Thymus (tissue), 14 donors: ENCODE measurements at places on chromosomes 2 and 18. TPM values are rescaled to one million over a fixed set of nuclear protein-coding genes. Genes with fewer than 3 reads are reported as not detected.

The IGFBP2 gene
- 189 TPM for total RNA-seq

The PIGN gene
- 13.5 TPM for total RNA-seq

The SPP2 gene
- 0.05 TPM for total RNA-seq

The SH3RF3 gene
- total RNA-seq: 3.2 TPM

The PLEKHH2 gene
- 0.66 TPM for total RNA-seq

DNA sequence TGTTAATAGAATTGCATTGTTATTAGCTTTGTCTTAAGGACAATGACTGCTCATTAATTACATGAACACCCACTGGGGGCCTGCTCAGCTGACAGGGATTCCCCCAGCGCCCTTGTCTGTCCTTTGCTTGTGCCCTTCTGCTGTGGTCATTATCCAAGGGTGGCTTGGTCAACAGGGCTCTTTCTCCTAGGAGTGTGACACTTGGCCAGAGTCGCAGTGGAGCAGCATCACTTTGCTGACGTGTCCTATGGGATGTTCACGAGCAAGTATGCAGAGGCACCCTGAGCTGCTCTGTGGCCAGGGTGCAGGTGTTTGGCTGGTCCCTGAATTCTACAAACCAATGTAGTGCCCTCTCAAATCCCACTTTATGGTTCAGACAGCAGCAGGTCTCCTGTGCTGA lies 46.0 kb downstream of the PTGR3 start:
- H3K36me3 ChIP-seq: no peaks in the 10 kb centered on the region
- DNase-seq: no peak
- H3K27ac ChIP-seq: no peak overlapping the region

DNA sequence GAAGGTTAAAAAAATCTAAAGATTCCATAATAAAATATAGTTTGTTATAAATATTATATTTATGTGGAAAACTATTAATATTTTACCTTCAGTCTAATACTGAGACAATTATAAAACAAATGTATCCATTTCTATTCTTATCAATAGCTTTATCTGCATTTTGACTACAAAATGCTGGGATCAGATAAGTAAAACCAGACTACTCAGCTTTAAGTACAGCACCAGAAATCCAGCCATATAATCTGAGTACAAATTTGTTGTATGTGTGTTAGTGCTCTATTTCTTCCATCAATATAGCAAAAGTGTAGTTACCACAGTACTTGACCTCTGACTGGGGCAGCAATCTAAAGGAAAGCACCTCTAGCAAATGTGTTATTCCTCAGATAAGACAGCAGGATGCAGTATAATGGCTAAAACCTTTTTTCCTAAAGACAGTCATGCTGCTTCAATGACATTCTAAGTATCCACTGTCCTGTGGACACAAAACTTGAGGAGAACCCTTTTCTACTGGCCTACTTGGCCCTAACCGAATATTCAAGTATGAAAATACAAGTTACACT lies 68.1 kb downstream of the OLA1 start:
- DNase-seq: no peak
- H3K27me3 ChIP-seq: no peaks in the 10 kb centered on the region
- no peak overlapping the region for H3K27ac ChIP-seq
- no peaks in the 10 kb centered on the region for H3K36me3 ChIP-seq
- no peak overlapping the region for H3K4me3 ChIP-seq
- H3K4me1 ChIP-seq: no peaks in the 10 kb centered on the region

DNA sequence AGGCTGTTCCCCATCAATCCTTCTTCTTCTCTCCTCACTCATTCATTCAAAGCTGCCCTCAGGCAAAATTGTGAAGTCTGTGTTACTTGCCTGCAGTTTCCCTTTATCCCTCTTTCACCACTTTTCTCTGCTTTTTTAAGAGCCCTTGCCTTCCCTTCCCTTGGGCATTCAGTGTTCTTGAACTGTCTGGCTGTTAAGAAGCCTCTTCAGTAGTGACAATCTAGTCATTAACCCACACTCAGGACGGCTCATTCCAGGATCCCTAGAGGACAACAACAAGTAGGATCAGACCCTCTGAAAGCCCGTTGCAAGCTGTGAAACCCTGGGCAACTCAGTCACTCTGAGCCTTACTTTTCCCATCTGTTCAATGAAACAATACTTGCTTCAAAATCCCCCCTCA lies 615.7 kb downstream of the EPHA4 start:
- H3K36me3 ChIP-seq: no peaks in the 10 kb centered on the region
- no peaks in the 10 kb centered on the region for H3K4me1 ChIP-seq
- H3K27ac ChIP-seq: no peak overlapping the region
- H3K27me3 ChIP-seq: no peaks in the 10 kb centered on the region

GRCh38 chr2:66929632-66930338 lies 467.3 kb upstream of the ETAA1 start:
- DNase-seq: no peak
- no peaks in the 10 kb centered on the region for H3K36me3 ChIP-seq
- H3K4me3 ChIP-seq: no peak overlapping the region

GRCh38 chr2:23285091-23285800 lies 99.7 kb upstream of the KLHL29 start:
- no peaks in the 10 kb centered on the region for H3K36me3 ChIP-seq
- no peak for DNase-seq
- no peak overlapping the region for H3K4me3 ChIP-seq

DNA sequence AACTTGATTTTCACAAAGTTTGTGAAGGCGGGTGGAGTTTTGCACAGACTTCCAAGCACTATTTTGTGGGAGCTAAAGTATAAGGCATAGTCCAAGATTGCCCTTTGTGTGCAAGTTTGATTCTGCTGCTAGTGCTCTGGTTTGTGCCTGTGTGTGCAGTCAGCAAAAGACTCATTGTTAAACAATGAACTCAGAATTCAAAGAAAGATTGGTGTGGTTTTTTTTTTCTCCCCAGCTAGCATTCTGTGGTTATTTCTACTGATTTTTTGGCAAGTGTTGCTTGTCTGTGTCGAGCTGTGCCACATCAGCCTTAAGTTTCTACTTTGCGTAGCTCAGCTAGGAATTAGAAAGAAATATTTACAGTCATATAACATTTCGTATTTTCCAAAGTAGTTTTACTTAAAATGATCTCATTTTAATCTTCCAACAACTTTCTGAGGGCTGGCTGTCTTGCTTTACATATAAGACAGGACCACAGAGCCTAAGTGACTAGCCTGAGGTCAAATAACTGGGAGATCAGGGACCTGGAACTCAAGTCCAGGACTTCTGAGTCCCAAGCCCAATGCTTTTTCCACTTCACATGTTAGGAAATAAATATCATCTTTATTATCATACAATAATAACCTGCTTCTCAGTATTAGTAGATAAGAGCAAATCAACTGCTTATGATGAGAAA lies 69.8 kb downstream of the BABAM2 start:
- no peak overlapping the region for H3K4me3 ChIP-seq
- no peaks in the 10 kb centered on the region for H3K27me3 ChIP-seq
- H3K36me3 ChIP-seq: no peaks in the 10 kb centered on the region
- H3K4me1 ChIP-seq: peaks cover 3% of the 10 kb centered on the region
- peak overlapping the region; percentile 15 for H3K27ac ChIP-seq

GRCh38 chr18:78721981-78722380 lies 257.6 kb upstream of the SALL3 start:
- H3K36me3 ChIP-seq: no peaks in the 10 kb centered on the region
- H3K4me1 ChIP-seq: no peaks in the 10 kb centered on the region
- H3K4me3 ChIP-seq: no peak overlapping the region

DNA sequence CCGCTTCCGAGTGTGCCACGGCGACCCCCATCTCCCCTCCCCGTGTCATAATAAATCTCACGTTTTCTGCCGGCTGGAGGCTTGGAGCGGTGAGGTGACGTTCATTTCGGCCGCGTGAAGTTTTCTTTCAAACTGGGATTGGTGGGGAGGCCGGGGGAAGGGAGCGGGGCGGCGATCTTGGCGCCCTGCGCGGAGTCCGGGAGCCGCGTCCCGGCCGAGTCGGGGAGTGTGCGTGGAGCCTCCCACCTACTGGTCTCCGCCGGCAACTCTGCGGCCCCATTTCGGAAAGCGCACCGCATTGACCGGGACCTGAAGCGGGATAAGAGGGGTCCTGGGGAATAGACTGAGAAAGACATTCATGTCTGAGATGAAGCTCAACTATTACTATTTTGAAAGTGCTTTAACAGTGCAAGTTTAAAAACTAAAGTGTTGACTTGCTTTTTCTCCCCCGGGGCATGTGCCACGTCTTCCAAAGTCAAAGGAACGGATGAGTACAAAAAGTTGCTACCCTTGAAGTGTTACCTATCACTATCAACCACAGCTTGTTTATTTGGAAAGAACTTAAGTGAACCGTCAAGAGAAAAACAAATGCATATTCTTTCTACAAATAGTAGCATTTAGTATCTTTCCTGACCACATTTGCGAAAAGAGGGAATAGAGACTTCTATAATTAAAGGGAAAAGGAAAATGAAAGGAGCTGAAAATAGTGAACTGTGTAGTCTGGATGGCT lies 818 bp upstream of the IKZF2 start:
- H3K36me3 ChIP-seq: no peaks in the 10 kb centered on the region
- peak overlapping the region; percentile 82 for H3K4me3 ChIP-seq
- no peak for DNase-seq
- peak overlapping the region; percentile 99 for H3K27ac ChIP-seq
- H3K4me1 ChIP-seq: peaks cover 7% of the 10 kb centered on the region

GRCh38 chr18:37289423-37289822 lies 276.2 kb downstream of the CELF4 start:
- H3K4me3 ChIP-seq: no peak overlapping the region
- DNase-seq: no peak
- H3K4me1 ChIP-seq: no peaks in the 10 kb centered on the region
- H3K27me3 ChIP-seq: no peaks in the 10 kb centered on the region
- H3K27ac ChIP-seq: no peak overlapping the region
- no peaks in the 10 kb centered on the region for H3K36me3 ChIP-seq

GRCh38 chr2:214631406-214631805 lies 178.1 kb downstream of the BARD1 start:
- no peak for DNase-seq
- H3K27me3 ChIP-seq: no peaks in the 10 kb centered on the region
- no peak overlapping the region for H3K4me3 ChIP-seq
- no peak overlapping the region for H3K27ac ChIP-seq

DNA sequence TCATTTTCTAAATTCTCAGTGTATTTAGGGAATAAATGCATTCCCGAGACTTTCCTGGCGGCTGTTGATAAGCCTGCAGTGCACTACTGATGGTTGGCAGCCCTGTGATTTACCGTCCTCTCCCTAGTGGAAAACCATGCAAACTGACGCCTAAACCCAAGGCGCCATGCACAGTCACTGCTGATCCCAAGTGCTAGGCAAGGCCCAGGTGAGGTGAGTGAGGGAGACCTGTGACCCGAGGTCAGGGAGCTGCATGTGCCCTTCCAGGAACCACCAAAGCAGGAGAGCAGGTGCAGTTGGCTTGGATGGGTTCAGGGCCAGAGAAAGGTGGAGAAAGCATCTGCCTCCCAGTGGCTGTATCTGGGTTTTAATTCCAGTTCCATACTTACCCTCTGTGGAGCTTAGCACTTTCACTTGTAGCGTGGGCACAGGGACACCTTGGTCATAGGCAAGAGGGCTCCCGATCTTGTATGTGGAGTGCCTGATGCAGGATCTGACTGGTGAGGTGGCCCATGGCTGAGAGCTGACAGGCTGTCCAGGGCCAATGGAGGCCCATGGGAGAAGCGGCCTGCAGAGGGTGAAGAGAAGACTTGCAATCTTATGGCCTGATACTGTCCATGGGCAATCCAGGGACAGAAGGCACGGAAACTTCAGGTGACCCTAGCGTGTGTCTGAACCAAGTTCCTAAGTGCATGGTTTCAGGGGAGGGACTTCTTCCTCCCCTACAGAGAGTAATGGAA lies 131.3 kb downstream of the SH3RF3 start:
- no peak overlapping the region for H3K4me3 ChIP-seq
- H3K27ac ChIP-seq: no peak overlapping the region
- H3K36me3 ChIP-seq: no peaks in the 10 kb centered on the region
- DNase-seq: no peak
- peaks cover 3% of the 10 kb centered on the region for H3K27me3 ChIP-seq

DNA sequence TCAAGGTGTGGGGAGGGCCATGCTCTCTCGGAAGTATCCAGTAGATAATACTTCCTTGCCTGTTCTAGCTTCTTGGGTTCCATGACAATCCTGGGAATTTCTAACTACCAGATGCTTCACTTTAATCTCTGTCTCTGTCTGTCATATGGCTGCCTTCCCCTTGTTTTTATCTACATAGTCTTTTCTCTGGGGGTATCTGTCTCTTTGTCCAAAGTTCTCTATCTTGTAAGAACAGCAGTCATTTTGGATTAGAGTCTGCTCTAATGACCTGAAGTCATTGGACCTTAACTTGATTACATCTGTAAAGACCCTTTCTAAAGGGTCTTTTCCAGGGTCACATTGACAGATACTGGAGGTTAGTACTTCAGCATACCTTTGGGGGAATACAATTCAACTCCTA lies 11.4 kb upstream of the EPB41L5 start:
- H3K4me3 ChIP-seq: no peak overlapping the region
- no peaks in the 10 kb centered on the region for H3K4me1 ChIP-seq
- no peak overlapping the region for H3K27ac ChIP-seq
- no peaks in the 10 kb centered on the region for H3K27me3 ChIP-seq

DNA sequence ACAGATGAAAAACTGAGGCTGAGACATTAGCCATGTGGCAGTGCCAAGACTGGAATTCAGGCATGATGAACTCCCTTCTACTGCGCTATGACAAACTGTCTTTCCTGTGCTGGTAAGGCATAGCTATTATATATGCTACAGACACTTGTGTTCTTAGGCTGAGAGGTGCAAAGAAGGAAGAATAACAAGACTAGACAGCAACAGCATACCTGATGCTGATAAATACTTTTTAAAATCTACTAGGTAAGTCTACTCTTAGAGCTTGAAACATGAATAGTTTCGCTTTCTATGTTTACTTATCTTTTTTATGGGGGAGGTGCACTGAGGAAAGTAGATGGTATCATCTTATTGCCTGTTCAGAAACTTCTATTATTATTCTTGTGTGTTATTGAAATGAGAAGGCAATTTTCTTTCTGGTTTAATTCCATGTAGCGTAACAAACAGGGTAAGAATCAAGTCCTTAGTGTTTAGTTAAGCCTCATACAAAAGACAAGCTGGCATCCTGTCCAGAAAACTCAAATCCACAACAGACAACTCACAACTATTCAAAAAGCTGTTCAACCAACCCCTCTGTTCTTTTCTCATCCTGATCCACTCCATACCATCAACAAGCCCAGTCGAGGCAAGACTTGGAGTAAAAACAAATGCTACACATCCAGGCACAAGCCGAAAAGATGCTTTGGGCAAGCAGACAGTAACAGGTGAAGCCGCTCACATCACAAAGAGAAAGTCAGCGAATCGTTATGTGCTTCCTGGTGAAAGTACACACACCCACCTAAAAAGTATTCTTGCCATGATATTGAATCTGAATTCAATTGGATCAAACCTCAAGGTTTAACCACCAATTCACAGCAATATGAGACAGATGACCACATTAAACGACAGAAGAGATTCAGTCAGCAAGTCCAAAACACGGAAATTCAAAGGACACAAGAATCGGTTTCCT lies 1.5 kb downstream of the TTC32 start:
- no peaks in the 10 kb centered on the region for H3K36me3 ChIP-seq
- peak overlapping the region; percentile 71 for H3K27ac ChIP-seq
- H3K4me3 ChIP-seq: peak overlapping the region; percentile 75
- no peaks in the 10 kb centered on the region for H3K27me3 ChIP-seq
